Left kidney (tissue), 8 donors: ENCODE measurements at places on chromosomes 1 and 21.
A peak's percentile ranks its signal among the peaks of the same experiment; 100 is the strongest.

GRCh38 chr21:28875078-28875477 is 117.6 kb downstream of the LTN1 start:
- no peak for DNase-seq

- DNase-seq, result no peak
Measured at GRCh38 chr1:161915051-161915503, 108.6 kb downstream of the OLFML2B start.

DNA sequence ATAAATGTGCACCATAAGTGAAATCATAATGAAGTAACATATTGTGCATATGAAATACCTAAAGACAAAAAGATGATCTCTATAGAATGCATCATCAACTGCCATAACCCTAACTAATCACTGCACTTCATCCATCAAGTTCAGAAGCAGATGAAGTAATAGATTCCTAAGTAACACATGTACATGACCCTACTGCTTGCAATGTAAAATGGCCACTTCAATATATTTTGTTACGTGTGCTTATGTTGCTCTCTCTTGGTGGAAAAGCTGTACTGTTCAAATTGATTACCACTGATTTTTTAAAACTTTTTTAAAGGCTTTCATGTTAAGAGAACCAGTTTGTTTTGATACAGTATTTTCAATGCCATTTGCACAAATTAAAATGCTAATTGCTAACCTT is 141.8 kb downstream of the TTLL7 start:
- DNase-seq, result peak; percentile 32

DNA sequence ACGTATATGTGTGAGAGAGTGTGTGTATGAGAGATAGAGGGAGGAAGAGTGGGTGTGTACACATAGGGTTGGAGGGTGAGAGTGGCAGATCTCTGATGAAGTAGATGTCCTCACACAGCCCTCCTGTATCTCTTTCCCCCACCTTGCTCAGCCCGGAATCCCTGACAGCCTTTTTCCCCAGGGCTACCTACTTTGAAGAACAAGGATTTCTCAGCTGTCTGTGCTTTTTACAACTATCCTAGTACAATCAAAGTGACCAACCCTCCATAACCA is 29.1 kb upstream of the CADM3 start:
- DNase-seq, result no peak

- DNase-seq, result no peak
Measured at GRCh38 chr1:171919891-171920887, 78.9 kb downstream of the DNM3 start.

DNA sequence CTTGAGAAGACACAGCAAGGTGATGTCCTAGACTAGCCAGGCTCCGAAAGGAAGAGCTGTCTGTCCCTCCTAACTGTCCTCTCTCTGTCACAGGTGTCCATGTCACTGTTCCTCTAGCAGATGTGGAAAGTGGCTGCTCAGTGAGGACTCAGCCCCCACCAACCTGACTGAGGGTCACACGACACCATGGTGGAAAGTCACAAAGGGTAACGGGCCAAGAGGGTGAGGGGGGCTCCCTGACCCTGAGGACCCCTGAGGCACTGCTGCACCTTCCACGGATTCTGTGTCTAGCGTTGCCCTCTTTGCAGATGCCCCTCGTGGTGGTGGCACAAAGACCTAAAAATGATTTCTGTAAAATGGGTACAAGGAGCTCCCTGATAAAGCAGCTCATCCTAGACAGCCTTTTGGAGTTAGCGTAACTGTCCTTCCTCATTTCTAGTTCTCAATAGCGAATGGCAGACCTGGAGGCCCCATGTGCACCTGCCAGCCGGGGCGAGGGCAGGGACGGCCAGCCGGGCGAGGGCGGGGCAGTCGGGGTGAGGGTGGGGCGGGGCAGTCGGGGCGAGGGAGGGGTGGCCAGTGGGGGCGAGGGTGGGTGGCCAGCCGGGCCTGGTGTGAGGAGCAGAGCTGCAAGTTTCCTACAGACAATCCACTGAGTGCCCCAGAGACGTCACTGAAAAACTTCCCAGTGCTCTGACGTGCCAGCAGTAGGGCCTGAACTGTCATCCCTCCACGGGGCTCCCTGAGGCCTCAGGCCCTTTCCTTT is 23.4 kb downstream of the POFUT2 start:
- DNase-seq, result no peak

DNA sequence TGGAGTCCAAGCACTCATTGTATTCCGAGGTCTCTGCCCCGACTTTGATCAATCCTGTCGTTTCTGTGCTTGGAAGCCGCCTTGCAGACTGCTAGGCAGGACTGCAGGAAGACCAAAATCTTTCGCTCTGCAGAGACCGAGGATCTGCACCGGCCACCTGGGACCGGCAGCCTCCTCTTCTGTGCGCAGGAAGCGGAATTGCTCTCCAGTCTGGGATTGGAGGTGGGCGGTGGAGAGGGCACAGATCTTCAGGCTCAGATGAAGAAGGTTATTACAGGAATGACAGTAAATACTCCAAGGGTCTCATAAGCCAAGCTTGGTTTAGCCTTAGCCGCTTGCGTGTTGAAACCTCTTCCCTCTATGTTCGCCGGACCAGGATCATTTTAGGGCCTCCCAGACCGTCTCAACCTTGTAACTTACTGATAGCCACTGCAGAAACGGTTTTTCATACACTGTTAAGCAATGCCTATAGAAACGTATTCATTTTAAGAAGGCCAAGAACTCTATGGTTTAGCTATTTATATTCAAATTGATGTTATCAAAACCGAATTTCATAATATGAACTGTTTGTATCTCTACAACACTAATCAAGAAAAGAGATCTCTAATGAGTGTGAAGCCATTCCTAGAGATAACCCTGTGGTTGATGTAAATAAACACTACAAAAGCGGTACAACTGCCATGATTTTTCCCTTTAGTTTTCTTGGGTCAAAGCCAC is 1.1 kb downstream of the MIA3 start:
- peak; percentile 25 for DNase-seq

DNA sequence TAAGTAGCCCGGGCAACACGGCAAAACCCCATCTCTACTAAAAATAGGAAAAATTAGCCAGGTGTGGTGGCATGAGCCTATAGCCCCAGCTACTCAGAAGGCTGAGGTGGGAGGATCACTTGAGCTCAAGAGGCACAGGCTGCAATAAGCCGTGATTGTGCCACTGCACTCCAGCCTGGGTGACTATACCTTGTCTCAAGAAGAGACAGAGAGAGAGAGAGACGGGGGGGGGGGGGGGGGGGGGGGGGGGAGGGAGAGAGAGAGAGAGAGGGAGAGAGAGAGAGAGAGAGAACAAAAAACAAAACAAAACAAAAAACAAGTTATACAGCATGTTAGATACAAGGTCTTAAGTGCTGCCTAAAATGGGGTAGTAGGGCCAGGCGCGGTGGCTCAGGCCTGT is 77.8 kb upstream of the ZNF281 start:
- DNase-seq, result no peak

GRCh38 chr21:27219068-27219467 is 252.2 kb upstream of the ADAMTS5 start:
- DNase-seq, result no peak

- DNase-seq, result no peak
Measured at GRCh38 chr21:36700295-36700970, 1.5 kb downstream of the SIM2 start.

- DNase-seq, result no peak
Measured at GRCh38 chr1:65681096-65681495, 111.6 kb upstream of the PDE4B start.

DNA sequence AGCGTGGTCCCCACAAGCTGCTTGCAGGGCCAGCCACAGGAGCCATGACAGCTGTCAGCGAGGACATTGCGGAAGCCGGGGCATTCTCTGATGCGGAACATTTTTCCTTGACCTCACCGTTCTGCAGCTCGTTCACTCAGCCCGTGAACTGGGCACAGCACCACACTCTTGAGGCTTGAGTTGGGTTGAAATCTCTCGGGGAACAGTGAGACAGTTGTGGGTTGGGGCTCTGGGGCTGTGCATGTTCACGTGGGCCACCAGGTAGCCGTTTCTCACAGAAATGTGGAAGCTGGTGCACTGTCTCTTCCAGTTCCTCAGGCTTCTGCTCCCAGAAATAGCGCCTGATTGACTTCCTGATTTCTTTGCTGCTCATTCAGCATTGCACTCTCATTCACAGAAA is 69.8 kb downstream of the SPSB1 start:
- no peak for DNase-seq

DNA sequence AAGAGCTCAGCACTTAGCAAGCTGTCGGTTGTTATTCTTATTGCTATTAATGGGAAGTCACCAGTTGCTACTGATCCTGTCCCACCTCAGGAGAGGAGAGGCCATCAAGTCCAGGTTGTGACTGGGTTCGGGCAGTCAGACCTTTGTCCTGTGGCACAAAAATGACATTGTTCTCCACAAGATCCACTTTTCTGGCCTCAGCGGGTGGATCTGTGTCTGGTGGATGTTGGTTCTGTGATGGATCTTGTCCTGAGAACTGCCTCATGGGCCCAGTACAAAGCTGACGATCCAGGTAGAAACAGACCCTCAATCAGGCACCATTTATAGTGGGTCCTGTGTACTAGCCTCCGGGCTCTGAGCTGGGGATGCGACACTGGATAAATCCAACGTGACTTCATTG is 26.9 kb downstream of the TRIM67 start:
- DNase-seq, result no peak

DNA sequence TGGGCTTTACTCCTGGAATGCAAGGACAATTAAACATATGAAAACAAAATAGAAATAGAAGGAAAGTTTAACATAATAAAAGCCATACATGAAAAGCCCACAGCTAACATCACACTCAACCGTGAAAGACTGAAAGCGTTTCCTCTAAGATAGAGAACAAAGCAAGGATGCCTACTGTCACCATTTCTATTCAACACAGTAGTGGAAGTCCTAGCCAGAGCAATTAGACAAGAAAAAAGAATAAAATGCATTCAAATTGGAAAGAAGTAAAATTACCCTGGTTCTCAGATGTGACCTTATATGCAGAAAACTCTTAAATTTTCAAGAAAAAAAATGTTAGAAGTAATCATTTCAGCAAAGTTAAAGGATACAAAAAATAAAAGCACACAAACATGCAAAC is 34.0 kb downstream of the ZNF644 start:
- no peak for DNase-seq

DNA sequence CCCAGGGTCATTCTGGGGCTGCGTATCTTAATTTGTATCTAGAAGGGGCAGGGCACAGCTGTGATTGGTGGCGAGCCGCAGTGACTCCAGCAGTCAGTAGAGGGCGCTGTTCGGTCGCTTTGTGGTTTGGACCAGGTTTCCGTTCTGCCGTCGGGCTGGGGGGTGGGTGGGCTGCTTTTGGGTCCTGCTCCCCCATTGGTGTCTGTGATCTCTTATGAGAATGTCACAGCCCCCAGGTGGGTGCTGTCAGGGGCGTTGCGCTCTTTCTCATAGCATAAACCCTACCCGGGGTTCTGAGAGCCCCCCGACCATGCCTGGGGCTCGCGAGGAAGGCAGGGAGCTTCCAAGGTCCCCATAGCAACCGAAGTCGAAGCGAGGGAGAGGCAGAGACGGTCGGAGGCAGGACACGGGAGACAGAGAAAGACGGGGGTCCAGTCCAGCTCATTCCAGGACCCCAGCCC is 5.4 kb downstream of the TFF3 start:
- peak; percentile 70 for DNase-seq

- DNase-seq, result peak; percentile 61
Measured at GRCh38 chr1:150233359-150234308, 2.3 kb downstream of the ANP32E start.

GRCh38 chr1:210654176-210654981 is 325.7 kb downstream of the HHAT start:
- DNase-seq, result no peak

GRCh38 chr21:45421846-45422775 is 17.1 kb downstream of the COL18A1 start:
- DNase-seq, result no peak

DNA sequence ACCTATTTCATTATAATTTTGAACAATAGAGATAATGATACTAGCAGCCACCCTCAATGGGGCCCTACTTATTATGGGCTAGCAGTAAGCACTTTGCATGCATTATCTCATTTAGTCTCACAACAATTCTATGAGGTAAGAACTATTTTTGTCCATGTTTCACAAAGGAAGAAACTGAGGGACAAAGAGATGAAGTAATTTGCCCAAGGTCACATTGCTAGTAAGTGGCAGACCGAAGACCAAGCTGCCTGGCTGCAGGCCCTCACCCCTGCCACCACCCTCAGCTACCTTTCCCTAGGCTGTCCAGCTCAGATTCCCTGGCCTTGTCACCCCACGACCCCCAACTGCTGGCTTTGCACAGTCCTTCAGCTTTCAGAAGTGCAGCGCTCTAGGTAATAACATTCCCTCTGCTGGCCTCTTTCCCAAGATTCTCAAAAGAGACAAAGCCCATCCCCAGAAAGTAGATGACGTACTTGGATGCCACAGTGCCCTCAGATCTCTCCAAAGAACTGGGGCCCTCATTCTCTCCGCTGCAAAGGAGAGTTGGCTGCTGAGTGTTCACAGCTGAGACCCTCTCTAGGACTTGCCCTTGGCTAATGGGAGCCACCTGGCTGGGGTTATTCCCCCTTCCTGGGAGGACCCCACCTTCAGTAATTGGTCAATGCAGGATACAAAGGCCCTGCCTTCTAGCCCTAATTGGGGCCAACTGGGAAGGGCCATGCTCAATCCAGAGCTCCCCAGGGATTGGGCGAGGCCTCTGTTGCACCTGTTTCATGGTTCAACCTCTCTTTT is 39.5 kb downstream of the IRF2BP2 start:
- DNase-seq, result no peak

DNA sequence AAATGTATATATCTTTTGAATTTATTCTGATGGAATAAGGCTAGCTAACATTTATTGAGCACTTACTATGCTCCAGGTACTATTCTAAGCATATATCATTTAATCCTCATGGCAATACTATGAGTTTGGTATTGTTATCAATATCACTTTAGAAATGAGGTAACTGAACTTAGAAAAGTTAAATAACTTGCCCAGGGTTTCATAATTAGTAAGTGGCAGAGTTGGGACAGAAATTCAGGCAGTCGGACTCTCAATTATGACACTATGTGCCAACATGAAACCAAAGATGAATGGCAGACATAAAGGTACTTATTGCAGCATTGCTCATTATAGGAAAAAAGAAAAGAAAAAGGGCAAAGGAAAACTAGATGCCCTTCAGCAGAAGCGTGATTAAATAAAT is 48.2 kb downstream of the RAB3GAP2 start:
- DNase-seq, result no peak

GRCh38 chr1:245462161-245462560 is 307.4 kb downstream of the KIF26B start:
- no peak for DNase-seq

DNA sequence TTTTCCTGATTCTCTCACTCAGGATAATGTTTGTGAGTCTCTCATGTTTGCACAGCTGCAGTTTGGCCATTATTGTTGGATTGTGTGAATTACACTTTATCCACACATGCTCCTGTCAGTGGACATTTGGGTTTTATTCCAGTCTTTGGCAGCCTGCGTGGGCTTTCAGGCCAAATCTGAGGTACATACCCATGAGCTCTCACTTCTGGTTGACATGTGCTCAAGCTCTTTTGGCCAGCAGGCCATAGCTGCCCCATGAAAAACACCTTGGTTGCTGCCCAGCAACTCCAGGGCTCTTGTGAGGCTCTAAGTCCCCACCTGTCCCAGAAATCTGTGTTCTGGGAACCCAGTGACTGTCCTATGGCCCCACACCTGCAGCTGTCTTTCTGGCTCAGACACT is 124.5 kb upstream of the GALNT2 start:
- DNase-seq, result no peak
